Mammary microvascular endothelial cell (primary cell): ENCODE measurements at places on chromosomes 6 and 20. TPM values are rescaled to one million over a fixed set of nuclear protein-coding genes. Genes with fewer than 3 reads are reported as not detected.

Gene SLC22A16
- total RNA-seq = 1.6 TPM in 1 of 2 replicates, not detected in the other

Gene ATXN1
- 6.7 and 7.2 TPM in 2 replicates for total RNA-seq

Gene OR2H2
- total RNA-seq = not detected in 2 replicates

Gene C6orf163
- total RNA-seq = 0.74 and 1.00 TPM in 2 replicates

Gene RIPPLY2
- not detected in 2 replicates for total RNA-seq

Gene SRC
- total RNA-seq = 3.2 and 4.4 TPM in 2 replicates

Gene THEMIS
- total RNA-seq = not detected in 2 replicates

Gene SLC17A3
- not detected in 2 replicates for total RNA-seq

Gene MRPL14
- total RNA-seq = 73.2 and 78.3 TPM in 2 replicates

Gene PPP2R5D
- 53.6 and 60.5 TPM in 2 replicates for total RNA-seq

Gene SLC17A1
- total RNA-seq = not detected in 2 replicates

Gene BNIP5
- total RNA-seq = not detected in 2 replicates

Gene ZC3H12D
- total RNA-seq = 0.05 TPM in 1 of 2 replicates, not detected in the other

Gene RBBP8NL
- total RNA-seq = not detected in 2 replicates

Gene DCBLD1
- total RNA-seq = 14.5 and 16.0 TPM in 2 replicates

Gene FOXP4
- 1.9 and 2.6 TPM in 2 replicates for total RNA-seq

Gene BCAS1
- total RNA-seq = not detected in 2 replicates

Gene MAPK13
- 4.0 and 5.9 TPM in 2 replicates for total RNA-seq

Gene UBR2
- 11.5 and 13.9 TPM in 2 replicates for total RNA-seq

Gene ZDHHC14
- total RNA-seq = 15.5 and 21.0 TPM in 2 replicates

Gene PPIL1
- total RNA-seq = 35.6 and 38.4 TPM in 2 replicates

Gene HMGCLL1
- total RNA-seq = not detected in 2 replicates

Gene RRAGD
- 2.9 and 3.1 TPM in 2 replicates for total RNA-seq

Gene BPI
- not detected in 2 replicates for total RNA-seq

Gene ARMH2
- not detected in 2 replicates for total RNA-seq

Gene UST
- 0.20 and 0.44 TPM in 2 replicates for total RNA-seq

Gene BPIFB2
- not detected in 2 replicates for total RNA-seq

Gene RHAG
- total RNA-seq = not detected in 2 replicates

Gene ADTRP
- 1.6 and 2.6 TPM in 2 replicates for total RNA-seq

Gene MUC21
- total RNA-seq = not detected in 2 replicates

Gene TSBP1
- total RNA-seq = not detected in 2 replicates

Gene OOEP
- not detected in 2 replicates for total RNA-seq

Gene SASH1
- 61.2 and 67.7 TPM in 2 replicates for total RNA-seq

Gene ALDH5A1
- total RNA-seq = 0.25 and 0.40 TPM in 2 replicates

Gene FABP7
- total RNA-seq = not detected in 2 replicates

Gene SLPI
- total RNA-seq = not detected in 2 replicates

Gene PAX1
- total RNA-seq = not detected in 2 replicates

Gene CDH4
- total RNA-seq = 3.6 and 4.3 TPM in 2 replicates

Gene CCN6
- total RNA-seq = not detected in 2 replicates

Gene KHDRBS2
- total RNA-seq = not detected in 2 replicates

Gene SNX21
- total RNA-seq = 11.6 and 27.0 TPM in 2 replicates

Gene HLA-DPB1
- total RNA-seq = 31.0 and 37.8 TPM in 2 replicates

Gene LKAAEAR1
- not detected in 2 replicates for total RNA-seq

Gene CLPSL1
- not detected in 2 replicates for total RNA-seq

Gene HRH3
- not detected in 2 replicates for total RNA-seq

Gene ASIP
- not detected in 2 replicates for total RNA-seq

Gene CST7
- not detected in 2 replicates for total RNA-seq
